HuH-7.5 (cell line): ENCODE measurements at places on chromosomes 7 and 10.

- DNase-seq, result no peak
Observed at GRCh38 chr7:17466216-17466615, 167.8 kb downstream of the AHR start.

- DNase-seq, result no peak
Observed at GRCh38 chr10:69684981-69685353, 54.9 kb downstream of the FAM241B start.

- DNase-seq, result no peak
Observed at GRCh38 chr10:122130474-122131110, 140.5 kb upstream of the BTBD16 start.

DNA sequence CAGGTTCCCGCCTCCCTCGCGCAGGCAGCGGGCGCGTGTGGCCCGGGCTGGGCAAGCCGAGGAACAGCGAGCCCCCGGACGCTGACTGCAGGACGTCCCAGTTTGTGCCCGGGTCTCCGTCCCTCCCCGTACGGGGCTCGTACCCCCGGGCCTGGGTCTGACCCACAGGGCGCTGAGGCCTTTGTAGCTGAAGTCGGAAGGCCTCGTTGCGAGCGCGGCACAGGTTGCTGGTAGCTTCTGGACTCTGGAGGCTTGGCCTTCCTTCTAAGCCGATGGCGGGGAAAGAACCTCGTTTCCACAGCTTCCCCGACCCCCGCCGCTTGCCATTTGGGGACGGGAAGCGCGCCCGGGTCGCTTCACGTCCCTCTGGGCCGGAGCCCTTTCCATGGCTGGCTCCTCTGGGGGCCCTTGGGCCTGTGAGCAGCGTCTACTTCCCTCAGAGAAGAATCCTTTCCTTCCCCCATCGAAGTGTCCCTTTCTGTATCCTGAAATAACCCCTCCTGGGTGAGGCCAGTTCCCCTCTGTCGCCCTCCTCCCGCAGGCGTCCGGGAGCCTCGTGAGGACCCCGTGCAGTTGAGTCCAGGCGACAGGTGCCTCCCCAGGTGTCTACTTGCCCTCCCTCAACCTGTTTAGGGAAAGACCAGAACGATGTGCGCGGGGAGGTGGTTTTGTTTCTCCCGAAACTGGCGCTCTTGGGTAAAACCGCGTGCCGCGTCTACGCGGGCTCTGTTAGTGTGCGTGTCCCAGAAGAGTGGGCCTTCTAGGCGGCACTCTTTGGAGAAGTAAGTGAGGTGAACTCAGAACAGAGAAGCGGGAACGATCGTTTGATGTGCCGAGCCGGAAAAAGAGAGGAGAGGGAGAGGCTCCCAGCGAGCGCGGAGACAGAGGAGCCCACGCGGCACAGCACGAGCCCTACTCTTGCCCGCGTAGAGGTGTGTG, 9.3 kb downstream of the EVX1 start:
- DNase-seq, result peak; percentile 11

DNA sequence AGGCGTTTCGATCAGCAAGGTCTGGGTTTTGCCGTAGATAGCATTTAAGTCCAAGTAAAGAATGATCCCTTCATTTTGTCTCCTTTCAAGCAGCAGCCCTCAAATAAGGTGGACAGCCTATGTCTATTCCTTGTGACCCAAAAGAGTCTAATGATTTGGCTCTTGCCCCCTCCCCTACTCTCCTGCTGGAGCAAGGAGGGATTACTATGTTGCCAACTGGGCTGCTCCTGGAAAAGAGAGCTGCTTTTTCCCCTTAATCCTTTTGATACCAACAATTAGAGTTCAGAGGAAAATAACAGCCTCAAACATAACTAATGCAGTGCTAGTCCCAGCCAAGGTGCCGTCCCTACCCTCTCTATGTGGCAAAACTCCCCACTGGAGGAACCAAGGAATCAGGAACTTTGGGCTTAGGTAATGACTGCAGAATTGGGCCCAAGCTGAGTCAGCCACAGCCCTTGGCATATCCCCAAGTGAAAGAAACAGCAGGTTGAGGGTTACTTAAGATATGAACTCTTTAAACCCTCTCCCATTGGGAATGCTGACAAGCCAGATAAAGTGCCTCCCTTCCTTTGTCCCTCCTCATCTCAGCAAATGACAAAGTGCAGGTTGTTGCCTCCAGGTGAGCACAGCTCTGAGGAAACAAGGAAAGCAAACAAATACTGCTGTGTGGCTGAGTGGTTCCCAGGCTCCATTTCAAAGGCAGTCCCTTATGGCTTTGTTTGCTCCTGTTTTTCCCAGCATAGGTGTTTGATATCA, 643.7 kb downstream of the INHBA start:
- no peak for DNase-seq

- DNase-seq, result no peak
Observed at GRCh38 chr7:27899601-27900000, 159.6 kb downstream of the TAX1BP1 start.
